ENCODE measurements at places on chromosomes 11 and 22.
A peak's percentile ranks its signal among the peaks of the same experiment; 100 is the strongest.

GRCh38 chr11:109856928-109857327 lies 236.3 kb upstream of the ZC3H12C start:
- no peak for DNase-seq

- no peak for DNase-seq
These were observed 3.8 kb upstream of the YWHAH start for GRCh38 chr22:31940506-31940905.

GRCh38 chr11:46489656-46490560 lies 98.3 kb upstream of the CHRM4 start:
- DNase-seq, result no peak

GRCh38 chr11:17014321-17014832 lies at the start of gene PLEKHA7:
Gene PLEKHA7, minus strand, starts transcription at chr11:17014414. Its CDS starts 13 bp downstream, at chr11:17014401.
- DNase-seq, result no peak

DNA sequence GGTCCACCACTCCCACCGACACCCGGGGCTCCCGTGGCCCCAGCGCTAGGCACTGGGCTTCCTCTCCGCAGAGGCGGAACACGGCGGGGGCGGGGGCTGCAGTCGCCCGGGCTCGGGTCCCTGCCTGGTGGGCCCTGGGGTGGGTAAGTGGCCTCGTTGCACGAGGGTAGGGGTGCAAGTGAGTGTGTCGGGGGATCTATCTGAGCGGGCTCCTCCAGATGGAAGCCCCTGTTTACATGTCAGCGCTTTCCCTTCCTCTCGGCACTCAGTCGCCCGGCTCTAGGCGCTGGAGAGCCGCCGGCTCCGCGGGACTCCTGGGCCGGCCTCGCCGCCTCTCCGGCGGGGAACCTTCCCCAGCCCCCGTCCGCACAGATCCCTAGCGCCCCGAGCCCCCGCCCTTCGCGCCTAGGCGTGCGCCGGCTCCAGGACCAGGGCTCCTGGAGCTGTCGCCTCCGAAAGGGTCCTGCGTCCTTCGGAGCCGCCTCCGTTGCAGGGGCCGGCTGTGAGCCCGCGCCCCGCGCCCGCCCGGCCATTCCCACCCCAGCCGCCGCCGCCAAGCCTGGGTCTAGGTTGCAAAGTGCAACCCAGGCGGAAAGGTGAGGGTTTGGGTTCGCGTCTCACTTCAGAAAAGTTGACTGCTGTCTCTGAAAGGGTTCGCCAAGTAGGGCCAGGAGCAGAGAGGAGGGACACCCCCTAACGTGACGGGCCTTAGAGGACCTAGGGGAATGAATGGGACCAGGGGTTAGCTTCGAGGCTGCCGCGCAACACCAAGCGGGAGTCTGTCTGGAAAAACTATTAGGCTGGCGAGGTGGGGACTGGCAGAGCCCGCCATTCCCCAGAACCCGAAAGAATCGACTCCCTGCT lies 978 bp downstream of the FLI1 start:
- DNase-seq, result peak; percentile 67
